ENCODE measurements at places on chromosomes 4 and X.

DNA sequence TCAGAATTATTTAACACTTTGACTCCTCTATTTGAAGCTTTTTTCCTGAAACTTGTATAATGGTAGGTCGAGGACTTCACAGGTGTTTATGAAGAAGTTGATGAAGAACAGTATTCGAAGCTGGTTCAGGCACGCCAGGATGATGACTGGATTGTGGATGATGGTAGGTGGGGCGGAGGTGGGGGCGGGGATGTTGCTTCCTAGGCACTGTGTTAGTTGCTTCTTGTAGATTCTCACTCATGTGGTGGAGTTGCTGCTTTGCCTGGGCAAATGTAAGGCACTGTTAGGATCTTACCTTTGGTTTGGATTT, 9.4 kb downstream of the POLA1 start:
- DNase-seq = no peak

GRCh38 chr4:15100994-15101695, 98.9 kb downstream of the CPEB2 start:
- no peak for DNase-seq

GRCh38 chr4:96603641-96604040, 763.7 kb downstream of the PDHA2 start:
- DNase-seq = no peak

DNA sequence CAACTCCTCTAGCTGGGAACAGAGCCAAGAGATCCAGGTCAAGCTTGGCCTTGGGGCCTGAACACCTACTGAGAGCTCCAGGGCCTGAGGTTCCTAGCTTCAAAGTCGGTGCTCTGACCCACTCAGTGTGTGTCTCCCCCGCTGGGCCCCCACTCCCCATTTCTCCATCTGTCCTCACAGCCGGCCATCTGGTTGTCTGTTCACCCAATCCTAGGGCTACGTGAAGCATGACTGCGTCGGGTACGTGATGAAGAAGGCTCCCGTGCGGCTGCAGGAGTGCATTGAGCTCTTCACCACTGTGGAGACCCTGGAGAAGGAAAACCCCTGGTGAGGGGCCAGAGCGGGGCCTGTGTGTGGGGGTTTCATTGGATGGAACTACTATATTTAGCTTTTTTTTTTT, 12.3 kb downstream of the USP11 start:
- no peak for DNase-seq

GRCh38 chr4:13483768-13484121, 395 bp downstream of the RAB28 start:
- DNase-seq = no peak

- no peak for DNase-seq
Observed at GRCh38 chr4:110975338-110975737, 352.5 kb upstream of the PITX2 start.

DNA sequence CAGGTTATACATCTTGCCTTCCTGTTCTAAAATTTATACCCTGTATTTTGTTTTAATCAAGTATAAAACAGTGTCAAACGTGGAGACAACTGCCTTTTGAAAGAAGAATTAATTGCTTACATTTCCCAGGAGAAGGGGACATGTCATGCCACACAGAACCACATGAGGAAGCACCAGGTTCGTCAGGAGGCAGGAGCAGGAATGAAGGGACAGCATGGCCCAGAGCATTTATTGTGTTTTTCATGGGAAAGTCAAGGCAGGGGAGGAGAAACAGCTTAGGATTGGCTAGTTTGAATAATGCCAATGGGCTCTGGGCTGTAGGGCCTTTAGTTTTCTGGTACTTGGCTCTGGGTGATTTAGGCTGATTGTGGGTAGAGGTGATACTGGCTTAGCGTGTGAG, 203.7 kb downstream of the CFAP299 start:
- DNase-seq = no peak

DNA sequence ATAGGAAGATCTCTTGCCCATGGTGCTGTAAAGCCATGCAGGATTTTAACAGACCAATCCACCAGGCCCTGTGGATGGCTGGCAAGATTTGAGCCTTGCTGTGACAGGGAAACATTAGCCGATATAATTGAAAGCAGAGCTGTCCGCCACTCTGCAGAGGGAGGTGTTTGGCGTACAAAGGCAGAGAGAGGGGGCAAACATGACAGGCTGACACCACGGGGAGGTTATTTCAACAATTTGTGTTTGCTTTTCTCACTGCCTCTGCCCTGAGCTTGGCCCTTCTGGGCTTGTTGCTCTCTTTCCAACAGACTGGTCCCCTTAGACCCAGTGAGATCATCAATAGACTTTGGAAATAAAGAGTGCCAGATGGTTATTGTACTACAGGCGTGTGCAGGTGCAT, 59.4 kb downstream of the CLNK start:
- no peak for DNase-seq

DNA sequence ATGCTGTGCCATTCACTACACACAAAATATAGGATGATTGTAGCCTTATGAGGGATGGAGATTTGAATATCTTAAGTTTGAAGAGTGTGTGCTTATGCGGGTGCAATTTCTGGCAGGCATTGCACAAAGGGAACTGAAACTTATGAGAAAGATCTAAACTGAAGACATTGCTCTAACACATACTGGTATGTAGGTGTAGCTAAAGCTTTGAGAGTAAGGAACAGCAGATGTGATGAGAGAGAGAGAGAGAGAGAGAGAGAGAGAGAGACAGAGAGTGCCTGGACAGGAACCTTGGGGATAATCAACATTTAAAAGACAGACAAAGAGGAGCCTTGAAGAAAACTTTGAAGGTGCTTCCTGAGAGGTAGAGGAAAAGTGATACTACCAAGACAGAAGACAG, 379.7 kb downstream of the SPRY1 start:
- DNase-seq = no peak

GRCh38 chr4:77795326-77795725, 23.8 kb downstream of the CNOT6L start:
- no peak for DNase-seq

DNA sequence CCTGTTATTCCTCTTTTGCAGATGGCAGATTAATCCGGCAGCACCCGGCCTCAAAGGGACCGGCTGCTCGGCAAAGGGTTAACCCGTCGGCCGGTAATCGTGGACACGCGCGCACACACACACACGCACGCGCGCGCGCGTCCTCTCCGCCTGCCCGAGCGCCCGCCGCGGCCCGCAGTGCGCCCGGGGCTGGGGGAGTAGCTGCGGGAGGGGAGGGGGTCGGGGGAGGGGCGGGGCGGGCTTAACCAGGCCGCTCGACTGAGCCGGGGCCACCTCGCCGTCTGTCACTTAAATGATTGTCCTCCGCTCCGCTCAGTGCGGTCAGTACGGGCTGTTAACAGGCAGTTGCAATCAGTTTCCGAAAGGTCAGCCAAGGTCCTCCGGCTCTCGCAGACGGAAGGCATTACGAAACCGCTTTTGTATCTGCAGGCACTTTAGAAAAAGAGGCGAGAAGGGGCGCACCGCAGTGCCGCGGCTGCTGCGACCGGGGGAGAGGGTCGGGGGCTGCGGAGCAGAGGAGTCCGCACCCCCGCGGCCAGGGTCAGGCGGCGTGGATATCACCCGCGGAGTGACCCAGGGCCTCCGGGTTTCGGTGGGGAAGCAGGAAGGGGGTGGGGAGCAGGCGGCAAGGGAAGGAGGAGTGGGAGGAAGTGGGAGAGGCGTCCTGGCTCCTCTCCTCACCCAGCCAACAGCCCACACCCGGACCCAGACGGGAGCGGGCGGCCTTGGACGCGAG, 57.3 kb upstream of the BCOR start:
- no peak for DNase-seq

GRCh38 chr4:8385611-8386010, 54.9 kb downstream of the ACOX3 start:
- DNase-seq = no peak

- DNase-seq = no peak
Observed at GRCh38 chrX:20311505-20311904, 44.8 kb upstream of the RPS6KA3 start.

DNA sequence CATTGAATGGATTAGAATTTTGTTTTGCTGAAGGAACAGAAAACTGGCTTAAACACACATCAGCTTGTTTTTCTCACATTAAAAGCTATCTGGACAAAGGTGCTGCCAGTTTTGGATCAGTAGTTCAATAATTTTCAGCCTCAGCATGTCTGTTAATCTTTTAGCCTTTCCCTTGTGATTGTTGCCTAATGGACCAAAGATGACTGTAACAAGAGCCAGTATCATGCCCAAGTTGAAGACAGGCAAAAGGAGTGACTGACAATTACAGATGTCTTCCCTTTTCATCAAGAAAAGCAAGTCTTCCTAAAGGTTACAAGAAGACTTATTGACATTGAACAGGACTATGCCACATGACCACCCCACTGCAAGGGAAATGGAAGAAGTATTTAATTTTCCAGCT, 419.7 kb downstream of the MAPK10 start:
- no peak for DNase-seq

GRCh38 chrX:105821471-105822121, 743 bp upstream of the NRK start:
- no peak for DNase-seq

DNA sequence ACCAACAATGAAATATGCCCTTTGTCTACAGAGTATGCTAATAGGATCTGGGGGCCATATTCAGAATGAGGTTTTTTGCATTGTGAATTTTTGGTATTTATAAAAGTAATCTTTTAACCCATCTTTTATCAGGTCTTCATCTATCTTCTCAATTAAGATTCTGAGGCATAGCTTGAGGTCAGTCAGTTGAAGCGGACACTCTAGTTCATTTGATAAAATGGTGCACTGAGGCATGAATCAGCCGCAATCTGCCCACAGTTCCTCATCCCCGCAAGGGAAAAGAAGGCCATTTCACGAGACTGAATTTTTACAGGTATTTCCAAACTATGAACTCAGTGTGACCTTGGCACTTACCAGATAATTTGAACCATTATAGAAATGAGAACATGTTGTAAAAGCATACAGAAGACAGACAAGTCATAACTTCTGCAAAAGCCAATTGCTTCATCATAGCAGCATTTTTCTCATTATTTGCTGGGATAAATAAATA, 19.3 kb upstream of the VCX2 start:
- no peak for DNase-seq

DNA sequence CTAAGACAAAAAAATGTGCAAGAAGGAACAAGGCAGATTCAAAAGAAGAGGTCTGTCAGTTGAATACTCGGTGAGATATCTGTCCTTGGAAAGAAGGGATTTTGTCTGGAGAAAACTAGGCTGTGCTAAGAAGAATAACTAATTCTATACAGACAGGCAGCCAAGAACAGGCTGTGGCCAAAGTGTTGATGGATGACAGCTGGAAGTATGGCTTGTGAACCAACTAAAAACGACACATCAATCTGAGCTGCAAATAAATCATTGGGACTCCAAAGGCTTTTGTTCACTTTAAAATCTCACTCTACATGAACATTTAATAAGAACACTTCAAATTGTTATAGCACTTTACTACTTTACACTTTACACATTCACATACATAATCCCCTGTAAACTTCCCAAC, 70.5 kb upstream of the IGSF1 start:
- no peak for DNase-seq

GRCh38 chr4:48472794-48473193, 10.3 kb upstream of the SLC10A4 start:
- DNase-seq = no peak

GRCh38 chrX:40772290-40772689, 36.9 kb upstream of the MED14 start:
- no peak for DNase-seq

- no peak for DNase-seq
Observed at GRCh38 chrX:103518571-103518970, 718 bp downstream of the RAB40A start.

DNA sequence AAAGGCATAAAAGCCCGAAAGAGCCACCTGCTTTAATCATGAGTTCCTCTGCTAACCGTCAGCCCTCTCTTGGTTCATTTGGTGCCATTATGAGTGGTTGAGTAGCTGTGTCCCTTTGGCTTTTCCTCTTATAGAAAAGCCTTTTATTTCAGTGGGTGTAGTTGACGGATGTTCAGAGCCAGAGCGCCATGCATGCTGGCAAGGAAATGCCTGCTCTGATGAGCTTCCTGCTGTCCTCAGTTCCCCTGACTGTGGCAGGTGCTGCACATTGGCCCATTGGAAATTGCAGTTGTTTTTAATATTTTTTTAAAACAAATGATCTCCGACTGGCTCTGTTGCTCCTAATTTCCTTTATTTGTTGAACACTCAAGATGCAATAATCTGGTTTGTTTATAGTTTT, 77.3 kb upstream of the LIMCH1 start:
- DNase-seq = no peak

DNA sequence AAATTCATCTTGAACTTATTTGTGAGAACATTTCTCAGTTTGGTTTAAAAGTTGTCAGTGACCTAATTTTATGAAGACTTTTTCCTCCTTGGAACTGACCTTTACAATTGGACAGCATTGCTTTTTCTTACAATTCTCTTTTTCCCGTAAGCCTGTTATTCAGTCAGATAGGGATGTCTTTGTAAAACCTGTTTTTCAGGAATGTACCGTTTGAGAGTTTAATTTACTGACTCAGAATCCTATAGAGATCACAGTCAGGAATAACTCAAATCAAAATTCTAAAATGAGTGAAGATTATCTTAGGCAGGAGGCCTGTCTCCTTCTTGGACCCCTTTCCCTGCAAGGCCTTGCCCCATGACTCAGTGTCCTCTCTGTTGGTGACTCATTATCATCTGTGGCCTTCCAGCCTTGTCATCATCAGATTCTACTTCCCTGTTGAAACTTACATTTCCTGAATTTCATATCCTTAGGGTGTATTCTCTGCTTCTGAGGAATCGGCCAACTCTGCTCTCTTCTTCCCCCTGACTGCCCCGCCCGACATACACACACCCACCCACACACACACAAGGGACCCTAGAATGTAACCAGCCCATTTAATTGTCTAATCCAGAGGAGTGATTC, 99.8 kb downstream of the ARHGAP10 start:
- DNase-seq = no peak

- no peak for DNase-seq
Observed at GRCh38 chrX:79161655-79162054, 17.2 kb downstream of the GPR174 start.

DNA sequence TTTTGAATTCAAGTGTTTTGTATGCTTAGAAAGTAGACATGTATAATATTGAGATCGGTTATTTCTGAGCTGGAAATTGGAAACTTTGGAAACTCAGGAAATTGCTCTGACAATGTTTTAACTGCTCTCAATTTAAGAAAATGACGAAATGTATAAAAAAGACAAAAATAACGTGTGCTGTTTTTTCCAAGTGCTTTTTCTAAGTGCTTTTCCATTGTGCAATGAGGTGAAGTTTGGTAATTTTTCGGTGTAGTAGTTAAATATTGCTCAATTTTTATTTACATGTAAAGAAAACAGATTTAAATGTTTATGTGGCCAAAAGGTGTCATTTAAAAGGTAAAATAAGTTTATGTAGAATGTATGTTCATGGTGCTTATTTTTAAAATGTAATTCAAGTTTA, 39.4 kb upstream of the RHOH start:
- no peak for DNase-seq

DNA sequence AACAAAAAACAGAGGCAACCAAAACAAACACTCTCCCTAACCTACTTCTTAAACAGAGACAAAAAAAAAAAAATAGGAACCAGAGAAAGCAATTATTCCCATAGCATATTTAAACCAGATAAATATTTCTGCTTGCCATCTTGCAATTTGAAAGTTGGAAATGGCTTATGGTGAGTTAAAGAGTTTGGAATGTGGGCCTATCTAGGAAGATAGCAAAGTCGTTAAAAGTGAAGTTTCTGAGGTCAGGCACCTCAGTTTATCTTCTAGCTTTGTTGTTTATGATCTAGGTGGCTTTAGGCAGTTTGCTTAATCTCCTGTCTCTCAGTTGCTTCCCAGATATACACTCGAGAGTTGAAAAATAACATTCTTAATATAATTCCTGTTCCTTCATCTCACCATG, 284.2 kb downstream of the KCNIP4 start:
- DNase-seq = no peak

- DNase-seq = no peak
Observed at GRCh38 chr4:146637621-146638332, 916 bp upstream of the POU4F2 start.

Data from left renal cortex interstitium (tissue), 4 donors.